ENCODE measurements at places on chromosomes 2 and 18. TPM values are rescaled to one million over a fixed set of nuclear protein-coding genes. Genes with fewer than 3 reads are reported as not detected.

KCNJ3 gene
- not detected for total RNA-seq

GDF7 gene
- under 0.01 TPM for total RNA-seq

VAMP8 gene
- total RNA-seq: 0.83 TPM

CFC1 gene
- total RNA-seq: not detected

PAX8 gene
- total RNA-seq: 0.28 TPM

CCDC148 gene
- total RNA-seq: 0.56 TPM

FHL2 gene
- 464 TPM for total RNA-seq

TMEM150A gene
- 4.8 TPM for total RNA-seq

DNA sequence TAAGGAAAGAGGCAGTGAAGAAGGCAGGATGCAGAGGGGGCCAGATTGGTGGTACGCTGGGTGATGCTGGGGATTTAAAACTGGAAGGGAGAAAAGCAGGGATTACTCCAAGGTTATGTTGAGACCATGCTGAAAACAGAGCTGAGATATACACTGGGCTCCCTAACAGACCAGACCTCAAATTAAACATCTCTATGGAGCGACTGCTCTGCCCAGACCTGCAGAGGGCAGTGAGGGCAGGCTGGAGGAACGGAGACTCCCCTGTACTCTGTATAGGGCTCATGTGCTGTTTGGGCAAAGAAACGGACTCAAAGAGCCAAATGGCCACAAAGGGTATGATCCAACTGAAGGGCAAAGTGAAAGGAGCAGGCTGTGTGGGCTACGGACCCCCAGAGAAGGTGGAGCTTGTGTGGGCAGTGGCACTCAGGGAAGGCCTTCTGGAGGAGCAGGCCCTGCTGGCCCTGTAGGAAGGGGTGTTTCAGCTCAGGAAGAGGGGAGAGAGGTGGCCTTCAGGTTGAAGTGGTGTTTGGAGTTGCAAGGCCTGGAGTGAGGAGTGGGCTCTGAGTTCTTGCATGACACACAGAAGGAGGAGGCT lies 4.8 kb upstream of the CELF4 start:
- DNase-seq: no peak

- DNase-seq: peak; percentile 32
Observed at GRCh38 chr2:14756122-14756541, 123.6 kb downstream of the LRATD1 start.

GRCh38 chr2:65482971-65483370 lies 50.6 kb upstream of the SPRED2 start:
- DNase-seq: no peak

GRCh38 chr2:98543842-98544241 lies 64.5 kb downstream of the COA5 start:
- no peak for DNase-seq

GRCh38 chr2:30688956-30689401 lies 118.3 kb downstream of the CAPN13 start:
- no peak for DNase-seq

GRCh38 chr18:66838340-66838987 lies 234.6 kb upstream of the CDH19 start:
- no peak for DNase-seq

- DNase-seq: peak; percentile 57
Observed at GRCh38 chr2:19861813-19862212, 40.0 kb downstream of the TTC32 start.

DNA sequence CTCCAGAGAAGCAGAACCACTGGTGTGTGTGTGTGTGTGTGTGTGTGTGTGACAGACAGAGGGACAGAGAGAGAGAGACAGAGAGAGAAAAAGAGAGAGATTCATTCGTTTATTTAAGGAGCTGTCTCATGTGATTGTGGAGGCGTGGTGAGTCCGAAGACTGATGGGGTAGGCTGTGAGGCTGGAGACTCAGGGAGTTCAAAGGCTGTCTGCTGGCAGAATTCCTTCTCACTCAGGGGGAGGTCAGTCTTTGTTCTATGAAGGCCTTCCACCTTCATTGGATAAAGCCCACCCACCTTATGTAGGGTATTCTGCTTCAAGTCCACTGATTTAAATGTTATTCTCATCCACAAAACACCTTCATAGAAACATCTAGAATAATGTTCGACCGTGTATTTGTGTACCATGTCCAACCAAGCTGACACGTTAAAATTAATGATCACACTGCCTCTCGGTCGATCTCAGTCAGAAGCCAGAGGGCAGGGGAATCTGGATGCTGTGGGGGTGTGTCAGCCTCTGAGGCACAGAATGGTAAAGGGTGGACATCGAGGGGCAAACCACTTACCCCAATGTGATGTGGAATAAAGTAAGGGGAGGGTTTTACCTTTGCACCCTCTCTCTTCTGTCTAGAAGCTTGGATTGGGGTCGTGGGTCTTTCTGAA lies 275.6 kb downstream of the SLC4A3 start:
- peak; percentile 8 for DNase-seq
